ENCODE measurements at places on chromosomes 1 and 21. TPM values are rescaled to one million over a fixed set of nuclear protein-coding genes. Genes with fewer than 3 reads are reported as not detected.

NOS1AP gene
- total RNA-seq = 0.40 TPM

CFAP74 gene
- not detected for total RNA-seq

RGS21 gene
- not detected for total RNA-seq

ZDHHC18 gene
- total RNA-seq = 8.4 TPM

ETV3L gene
- not detected for total RNA-seq

ST6GALNAC5 gene
- 2.8 TPM for total RNA-seq

OR2T33 gene
- total RNA-seq = not detected

CLDN14 gene
- total RNA-seq = 4.1 TPM

KLF17 gene
- 0.13 TPM for total RNA-seq
